ENCODE measurements at places on chromosomes 5 and 9. TPM values are rescaled to one million over a fixed set of nuclear protein-coding genes. Genes with fewer than 3 reads are reported as not detected.

- peak; percentile 71 for DNase-seq
Measured at GRCh38 chr9:68704814-68705530, at the start of gene PIP5K1B. Gene PIP5K1B, plus strand, starts transcription at chr9:68705240. Its CDS starts 117,375 bp downstream, at chr9:68822615.

- no peak for DNase-seq
Measured at GRCh38 chr5:96819806-96820205, 12.1 kb upstream of the ERAP1 start.

HSPB3 gene
- not detected for total RNA-seq

N4BP3 gene
- 2.4 TPM for total RNA-seq

DNA sequence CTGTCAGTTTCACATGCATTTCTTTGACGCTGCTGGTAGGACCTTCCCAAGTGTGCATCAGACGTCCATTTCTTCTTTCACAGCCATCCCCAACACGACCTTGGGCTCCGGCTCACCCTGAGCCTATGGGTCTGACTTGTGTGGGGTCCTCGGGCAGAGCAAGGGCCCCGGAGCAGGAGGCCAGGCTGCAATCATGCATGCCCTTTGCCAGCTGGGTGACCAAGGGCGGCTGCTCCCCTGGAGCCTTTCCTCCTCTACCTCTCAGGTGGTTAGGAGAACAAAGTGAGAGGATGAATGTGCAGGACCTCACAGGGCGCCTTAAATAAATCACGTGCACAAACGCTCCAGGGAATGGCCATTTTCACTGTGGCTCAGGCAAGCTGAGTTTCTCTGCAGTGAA lies 33.2 kb downstream of the TERT start:
- DNase-seq: no peak

DNA sequence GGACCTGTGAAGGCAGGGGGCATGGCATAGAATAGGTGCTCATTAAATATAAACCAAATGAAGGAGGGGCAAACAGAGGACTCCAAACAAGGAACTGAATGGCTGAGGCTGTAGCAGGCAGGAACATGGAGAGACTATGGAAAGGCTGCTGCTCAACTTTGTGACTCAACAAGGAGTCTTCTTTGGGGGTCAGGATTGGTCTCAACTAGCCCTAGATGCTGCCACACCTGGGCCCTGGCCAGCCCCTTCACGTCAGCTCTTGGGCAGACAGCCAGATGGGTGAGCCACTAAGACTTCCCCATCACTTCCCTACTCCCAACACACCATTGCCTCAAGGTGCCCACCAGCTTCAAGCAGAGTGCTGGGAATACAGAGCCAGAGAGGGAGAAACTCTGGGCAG lies 11.0 kb downstream of the RPP25L start:
- DNase-seq: no peak

GRCh38 chr5:99702565-99702964 lies 773.8 kb upstream of the CHD1 start:
- DNase-seq: no peak

DNA sequence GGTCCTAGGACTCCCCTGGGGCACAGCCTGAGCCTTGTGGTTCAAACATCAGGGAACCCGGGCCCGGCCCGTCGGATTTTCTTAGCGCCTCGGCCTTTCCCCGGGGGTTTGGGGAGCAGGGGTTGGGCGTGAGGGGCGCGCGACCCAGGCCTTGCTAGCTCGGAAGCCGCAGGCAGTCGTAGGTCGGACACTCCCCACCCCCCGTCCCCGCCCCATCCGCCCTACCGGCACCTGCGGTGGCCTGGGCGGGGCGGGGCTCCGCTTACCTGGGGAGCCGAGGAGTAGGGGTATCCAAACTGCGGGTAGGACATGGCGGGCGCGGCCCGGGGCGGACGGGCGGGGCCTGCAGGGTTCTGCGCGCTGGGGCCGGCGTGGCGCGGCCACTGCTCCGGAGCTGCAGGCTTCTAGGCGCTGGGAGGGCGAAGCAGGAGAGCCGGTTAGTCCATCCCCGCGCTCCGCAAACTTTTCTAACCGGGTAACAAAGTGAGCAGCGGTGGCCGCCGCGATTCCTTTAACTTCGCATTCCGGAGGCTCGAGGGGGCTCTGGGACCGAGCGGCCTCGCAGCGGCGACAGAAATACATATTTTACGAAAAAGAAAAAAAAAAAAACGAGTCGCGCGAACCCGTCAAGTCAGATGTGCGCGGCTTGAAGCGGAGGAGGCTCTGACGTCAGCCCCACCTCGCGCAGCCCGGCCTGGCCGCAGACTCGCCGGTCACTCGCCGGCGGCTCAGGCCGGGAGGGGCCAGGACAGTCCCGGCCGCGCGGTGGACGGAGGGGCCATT lies at the start of gene IRX4:
Gene IRX4 (minus strand): TSS at position 589 of the 783 bp plus-strand sequence. CDS start 278 bp downstream, at position 311.
- DNase-seq: no peak

BBLN gene
- total RNA-seq: 57.3 TPM

DNA sequence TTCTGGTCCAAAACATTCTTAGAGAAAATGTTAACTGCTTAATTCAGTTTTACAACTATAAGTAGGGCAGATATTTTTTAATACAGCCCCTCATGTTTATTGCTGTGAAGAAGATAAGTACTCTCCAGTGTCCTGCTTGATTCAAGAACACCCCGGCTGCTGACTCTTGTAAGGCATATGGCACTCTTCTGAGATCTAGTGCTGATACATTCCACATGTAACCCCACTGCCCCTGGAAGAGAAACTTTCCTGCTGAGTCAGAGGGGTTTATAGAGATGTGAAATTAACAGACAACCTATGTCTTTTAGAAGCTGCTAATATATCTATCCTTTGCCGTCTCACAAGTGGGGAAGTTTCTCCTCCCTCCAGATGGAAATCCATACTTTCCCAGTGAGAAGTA lies 1.0 kb upstream of the MINAR2 start:
- no peak for DNase-seq

- no peak for DNase-seq
Measured at GRCh38 chr5:74963407-74963806, 89.0 kb downstream of the GCNT4 start.

OR1Q1 gene
- not detected for total RNA-seq

DNA sequence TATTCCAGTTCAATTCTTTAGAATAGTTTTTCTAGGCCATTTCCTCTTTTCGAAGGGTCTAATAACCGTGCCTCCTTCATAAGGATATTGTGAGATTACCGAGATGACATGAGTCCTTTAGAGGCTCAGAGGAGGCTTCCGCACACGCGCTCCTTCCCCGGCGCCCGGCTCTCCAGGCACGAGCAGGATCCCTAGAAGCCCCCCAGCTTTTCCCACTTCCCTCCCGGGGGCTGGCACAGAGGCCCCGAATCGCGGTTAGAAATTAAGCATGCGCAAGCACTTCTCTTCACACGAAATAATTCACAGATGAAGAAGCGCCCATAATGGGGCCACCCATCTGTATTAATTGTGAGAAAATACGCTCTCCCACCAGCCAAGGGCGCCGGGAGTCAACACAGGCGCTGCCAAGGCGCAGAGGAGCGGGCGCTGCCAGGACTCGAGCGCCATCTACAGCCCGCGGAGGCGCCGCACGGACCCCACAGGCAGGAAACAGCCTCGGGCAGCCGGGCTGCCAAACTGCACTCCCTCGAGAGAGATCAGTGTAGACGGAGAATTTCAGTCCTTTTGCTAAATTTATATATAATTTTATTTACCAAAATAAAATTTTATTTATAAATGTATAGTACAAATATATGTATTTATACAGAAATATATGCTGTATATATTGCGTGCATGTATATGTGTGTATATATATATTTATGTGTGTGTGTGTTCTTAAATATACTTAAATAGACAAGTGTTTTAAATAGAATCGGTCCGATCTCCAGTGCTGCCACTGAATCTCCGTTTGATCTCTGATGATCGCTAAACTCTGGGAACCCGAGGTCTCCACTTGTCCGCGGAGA lies 258.1 kb upstream of the NFIL3 start:
- peak; percentile 76 for DNase-seq

Data from progenitor cell of endocrine pancreas (in vitro differentiated cells).